Right atrium auricular region (tissue), 2 donors: ENCODE measurements at places on chromosomes 2 and 18. TPM values are rescaled to one million over a fixed set of nuclear protein-coding genes. Genes with fewer than 3 reads are reported as not detected.

- no peaks in the 10 kb centered on the region for H3K36me3 ChIP-seq
- H3K27me3 ChIP-seq: no peaks in the 10 kb centered on the region
- DNase-seq: no peak
- H3K27ac ChIP-seq: no peak overlapping the region
Measured at GRCh38 chr2:65922030-65922429, 489.6 kb upstream of the SPRED2 start.

DNA sequence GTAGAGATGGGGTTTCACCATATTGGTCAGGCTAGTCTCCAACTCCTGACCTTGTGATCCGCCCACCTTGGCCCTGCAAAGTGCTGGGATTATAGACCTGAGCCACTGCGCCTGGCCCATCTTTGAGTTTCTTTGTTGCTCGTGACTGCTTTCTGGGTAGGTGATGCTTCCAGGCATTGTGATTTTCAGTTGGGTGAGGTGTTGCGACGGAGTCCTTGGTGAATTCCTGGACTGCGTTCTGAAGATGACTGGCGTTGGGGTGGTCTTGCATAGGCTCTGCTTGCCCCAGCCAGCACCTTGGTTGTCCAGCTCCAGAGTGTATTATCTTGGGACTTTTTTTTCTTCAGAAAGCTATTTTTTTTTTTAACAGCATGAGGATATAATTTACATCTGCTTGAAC lies 103.4 kb downstream of the DCDC2C start:
- no peaks in the 10 kb centered on the region for H3K4me1 ChIP-seq
- no peaks in the 10 kb centered on the region for H3K27me3 ChIP-seq
- no peak for DNase-seq
- no peak overlapping the region for H3K27ac ChIP-seq

GRCh38 chr2:38037757-38038621 lies 38.0 kb downstream of the CYP1B1 start:
- H3K4me3 ChIP-seq: peak overlapping the region; percentile 15
- DNase-seq: peak; percentile 66
- H3K36me3 ChIP-seq: no peaks in the 10 kb centered on the region
- no peaks in the 10 kb centered on the region for H3K27me3 ChIP-seq
- H3K4me1 ChIP-seq: peaks cover 13% of the 10 kb centered on the region

- no peaks in the 10 kb centered on the region for H3K27me3 ChIP-seq
- DNase-seq: no peak
- no peak overlapping the region for H3K27ac ChIP-seq
- H3K4me3 ChIP-seq: no peak overlapping the region
Measured at GRCh38 chr2:147033044-147033443, 811.8 kb upstream of the ACVR2A start.

The SRD5A2 gene
- not detected for total RNA-seq

DNA sequence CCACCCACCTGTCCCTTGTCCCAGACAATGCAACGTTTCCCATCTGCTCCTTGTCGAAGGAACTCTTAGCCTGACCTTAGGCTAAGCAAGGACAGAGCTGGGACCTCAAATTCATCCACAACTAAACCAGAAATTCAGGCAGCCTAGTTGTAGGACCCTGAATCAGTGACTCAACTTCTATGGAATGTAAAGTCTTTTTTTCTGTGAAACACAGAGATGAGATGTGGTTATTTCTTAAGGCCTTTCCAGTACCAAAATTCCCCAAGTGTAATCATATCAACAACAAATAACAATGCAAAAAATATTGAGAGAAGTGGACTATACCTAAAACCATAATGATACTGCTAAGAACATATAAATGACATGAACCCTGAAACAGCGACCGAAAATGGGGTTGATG lies 46.7 kb downstream of the EN1 start:
- no peak overlapping the region for H3K4me3 ChIP-seq
- no peak for DNase-seq
- H3K27ac ChIP-seq: no peak overlapping the region
- no peaks in the 10 kb centered on the region for H3K4me1 ChIP-seq

The CAPN14 gene
- 0.16 TPM for total RNA-seq

GRCh38 chr2:154455166-154455565 lies 243.3 kb upstream of the KCNJ3 start:
- no peaks in the 10 kb centered on the region for H3K36me3 ChIP-seq
- H3K4me3 ChIP-seq: peak overlapping the region; percentile 6
- no peak for DNase-seq
- H3K4me1 ChIP-seq: no peaks in the 10 kb centered on the region
- no peaks in the 10 kb centered on the region for H3K27me3 ChIP-seq

DNA sequence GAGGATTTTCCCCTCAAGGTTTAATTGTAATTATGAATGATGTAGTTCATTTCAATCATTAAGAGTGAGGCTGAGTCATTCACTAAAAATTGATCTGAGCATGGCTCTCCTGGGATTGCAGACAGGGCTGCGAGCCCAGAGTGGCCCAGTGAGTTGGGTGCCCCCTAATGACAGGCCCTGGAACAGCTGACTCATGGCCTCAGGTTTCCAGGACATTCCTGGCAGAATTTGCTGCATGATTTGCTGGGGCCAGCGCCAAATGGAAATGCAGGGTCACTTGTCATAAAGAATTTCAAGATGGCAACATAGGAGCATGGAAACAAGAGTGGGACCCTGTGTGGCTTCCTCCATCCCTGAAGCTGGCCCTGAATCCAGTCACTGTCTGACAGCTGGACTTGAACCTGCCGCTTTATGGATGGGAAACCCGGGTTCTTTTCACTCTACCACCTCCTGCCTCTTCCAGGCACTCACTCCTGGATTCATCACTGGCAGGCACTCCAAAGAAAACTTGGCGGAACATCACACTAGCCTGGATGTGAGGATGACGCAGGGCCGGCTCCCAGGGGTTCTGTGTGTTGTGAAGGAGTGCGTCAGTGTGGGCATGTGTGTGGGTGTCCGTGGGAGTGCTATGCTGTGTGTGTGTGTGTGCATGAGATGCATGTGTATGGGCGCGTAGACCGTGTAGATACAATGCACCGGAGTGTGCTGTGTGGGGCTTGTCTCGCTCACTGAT lies 15.2 kb downstream of the OTOF start:
- H3K27me3 ChIP-seq: no peaks in the 10 kb centered on the region
- H3K36me3 ChIP-seq: no peaks in the 10 kb centered on the region
- H3K4me1 ChIP-seq: peaks cover 5% of the 10 kb centered on the region
- H3K4me3 ChIP-seq: no peak overlapping the region

DNA sequence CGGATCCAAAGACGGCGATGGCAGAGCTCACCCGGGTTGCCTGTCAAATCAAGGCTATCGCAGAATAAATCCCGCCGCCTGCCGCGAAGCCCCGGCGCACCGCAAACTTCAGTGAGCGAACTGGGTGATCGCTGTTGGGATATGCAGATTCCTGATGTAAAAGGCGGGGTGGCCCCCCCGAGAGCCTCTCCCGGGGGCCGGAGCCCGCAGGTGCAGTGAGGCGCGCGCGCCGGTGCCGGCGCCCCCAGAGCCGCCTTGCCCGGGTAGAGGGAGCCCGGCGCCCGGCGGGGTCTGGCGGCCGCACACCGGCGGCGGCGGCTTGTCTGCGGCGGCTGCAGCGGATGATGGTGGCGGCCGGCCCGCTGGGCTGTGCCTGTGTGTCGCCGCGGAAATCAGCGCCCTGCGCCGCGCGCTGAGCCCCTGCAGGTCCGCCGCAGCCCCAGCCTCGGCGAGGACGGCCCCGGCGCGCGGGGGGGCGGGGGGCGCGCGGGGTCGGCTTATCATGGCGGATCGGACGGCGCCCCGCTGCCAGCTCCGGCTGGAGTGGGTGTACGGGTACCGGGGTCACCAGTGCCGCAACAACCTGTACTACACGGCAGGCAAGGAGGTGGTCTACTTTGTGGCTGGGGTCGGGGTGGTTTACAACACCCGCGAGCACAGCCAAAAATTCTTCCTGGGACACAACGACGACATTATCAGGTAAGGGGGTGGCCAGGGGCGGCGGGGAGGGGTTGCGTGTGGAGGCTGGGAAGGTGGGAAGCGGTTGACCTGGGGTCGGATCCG lies 1.3 kb downstream of the EML6 start:
- H3K27ac ChIP-seq: no peak overlapping the region
- H3K4me1 ChIP-seq: no peaks in the 10 kb centered on the region
- no peaks in the 10 kb centered on the region for H3K36me3 ChIP-seq
- DNase-seq: no peak
- H3K4me3 ChIP-seq: peak overlapping the region; percentile 73

The HAAO gene
- 1.4 TPM for total RNA-seq

- DNase-seq: no peak
- H3K4me3 ChIP-seq: no peak overlapping the region
- peaks cover 8% of the 10 kb centered on the region for H3K4me1 ChIP-seq
- no peaks in the 10 kb centered on the region for H3K27me3 ChIP-seq
- peak overlapping the region; percentile 11 for H3K27ac ChIP-seq
Measured at GRCh38 chr2:231699006-231699405, 9.3 kb upstream of the PTMA start.
